Tibial artery (tissue), 4 donors: ENCODE measurements at places on chromosomes 7 and 10.

- DNase-seq, result no peak
These were observed 32.1 kb upstream of the MDFIC start for GRCh38 chr7:114889646-114890285.

DNA sequence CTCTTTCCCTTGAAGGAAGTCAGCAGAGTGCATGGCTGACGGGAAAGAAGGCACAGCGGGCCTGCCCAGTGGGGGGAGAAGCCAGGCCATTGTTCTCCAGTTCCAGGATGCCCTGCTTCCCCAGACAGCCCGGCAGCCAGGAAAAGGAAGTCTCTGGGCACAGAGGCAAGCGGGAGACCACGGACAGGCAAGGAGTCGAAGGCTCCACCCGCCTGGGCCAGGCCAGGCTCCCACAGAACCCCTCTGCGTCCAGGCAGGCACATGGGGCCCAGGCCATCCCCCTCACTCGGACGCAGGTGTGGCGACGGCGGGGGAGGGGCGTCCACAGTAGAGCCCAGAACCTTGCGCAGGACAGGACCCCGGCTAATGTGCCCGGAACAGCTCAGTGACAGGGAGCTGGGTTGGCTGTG, 8.7 kb downstream of the GPR146 start:
- peak; percentile 48 for DNase-seq

GRCh38 chr10:602391-603005, 87.0 kb downstream of the DIP2C start:
- peak; percentile 59 for DNase-seq

GRCh38 chr7:150371996-150372270, 3.3 kb downstream of the REPIN1 start:
- DNase-seq, result no peak

DNA sequence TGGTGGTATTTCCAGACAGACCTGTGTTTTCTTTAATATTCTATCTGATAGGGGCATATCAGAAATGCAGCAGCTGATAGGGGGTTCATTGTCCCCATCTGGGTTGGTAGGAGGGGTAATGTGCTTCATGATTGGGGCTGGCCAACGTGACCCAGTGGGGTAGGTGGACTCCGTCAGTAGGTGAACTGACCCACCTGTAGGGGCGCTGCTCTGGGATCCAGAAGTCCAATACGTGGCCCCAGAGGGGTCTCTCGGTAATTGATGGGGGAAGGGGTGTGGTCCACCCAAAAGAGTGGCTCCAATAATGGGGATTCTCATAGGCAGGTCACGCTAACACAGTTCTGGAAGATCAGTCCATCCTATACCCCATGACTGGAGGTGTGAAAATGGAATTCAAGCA, 112.0 kb downstream of the PRLHR start:
- no peak for DNase-seq

DNA sequence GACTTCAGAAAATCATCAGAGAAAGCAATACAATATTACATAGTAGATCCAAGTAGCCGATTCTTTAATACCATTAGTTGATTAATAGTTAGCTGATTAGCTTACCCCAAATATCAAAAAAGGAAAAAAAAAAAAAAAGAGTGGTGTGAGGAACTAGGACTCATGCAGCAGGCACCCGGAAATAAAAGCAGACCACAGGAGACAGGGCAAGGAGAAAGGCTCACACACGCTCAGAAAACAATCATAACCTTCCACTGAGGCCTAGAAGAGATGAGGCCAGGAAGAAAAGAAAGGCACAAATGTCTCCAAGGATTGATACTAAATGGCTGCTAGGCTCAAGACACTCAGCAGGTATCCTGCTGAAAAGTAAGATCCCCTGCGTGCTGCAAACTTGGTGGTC, 25.9 kb downstream of the TRDMT1 start:
- no peak for DNase-seq

DNA sequence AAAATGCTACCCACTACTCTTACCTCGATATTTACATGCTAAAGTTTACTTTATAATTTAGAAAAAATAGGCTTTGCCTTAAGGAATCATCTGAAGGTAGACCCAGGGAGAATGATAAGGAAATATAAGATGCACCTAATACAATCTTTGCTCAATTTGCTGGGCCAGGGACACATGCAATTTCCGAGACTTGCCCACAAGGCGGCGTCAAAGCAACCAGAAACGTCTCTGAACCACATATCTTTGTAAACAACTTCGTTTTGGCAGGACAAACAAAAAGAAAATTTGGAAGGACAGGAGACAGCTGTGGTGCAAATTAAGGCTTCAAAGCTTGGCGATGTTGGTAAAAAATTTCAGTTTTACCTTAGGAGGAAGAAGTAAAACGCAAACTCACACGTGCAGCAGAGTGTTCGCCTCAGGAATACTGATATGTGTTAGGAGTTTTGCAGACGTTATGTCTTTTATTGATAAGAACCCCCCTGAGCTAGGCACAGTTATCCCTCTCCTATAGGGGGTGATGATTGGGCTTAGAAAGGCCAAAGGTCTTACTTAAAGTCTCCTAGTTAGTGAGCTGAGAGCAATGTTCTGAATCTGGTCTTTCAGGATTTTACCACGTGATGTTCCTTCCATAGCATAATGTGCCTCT, 134.3 kb downstream of the PRKCQ start:
- DNase-seq, result no peak

GRCh38 chr7:4138866-4139265, 543.2 kb upstream of the FOXK1 start:
- DNase-seq, result no peak

DNA sequence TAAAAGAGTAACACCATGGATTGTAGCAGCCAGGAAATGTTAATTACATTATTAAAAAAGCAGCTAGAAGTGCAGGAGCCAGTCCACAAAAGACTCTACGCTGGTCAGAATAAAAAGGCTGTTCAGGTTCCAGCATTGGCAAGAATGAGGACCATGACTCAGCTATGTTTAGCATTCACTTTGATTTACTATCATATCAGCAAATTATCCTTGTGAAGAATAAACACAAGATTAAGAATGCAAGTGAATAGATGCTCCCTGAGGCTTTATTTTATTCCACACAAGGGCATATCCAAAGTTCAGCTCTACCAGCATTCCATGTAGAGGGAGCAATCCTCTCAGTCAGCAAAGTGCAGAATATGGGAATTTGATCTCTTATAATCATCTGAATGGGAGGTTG, 13.6 kb downstream of the DGKB start:
- no peak for DNase-seq

GRCh38 chr7:44383566-44383965, 58.2 kb upstream of the CAMK2B start:
- peak; percentile 45 for DNase-seq

GRCh38 chr7:96636342-96636860, 73.2 kb downstream of the SEM1 start:
- DNase-seq, result no peak

DNA sequence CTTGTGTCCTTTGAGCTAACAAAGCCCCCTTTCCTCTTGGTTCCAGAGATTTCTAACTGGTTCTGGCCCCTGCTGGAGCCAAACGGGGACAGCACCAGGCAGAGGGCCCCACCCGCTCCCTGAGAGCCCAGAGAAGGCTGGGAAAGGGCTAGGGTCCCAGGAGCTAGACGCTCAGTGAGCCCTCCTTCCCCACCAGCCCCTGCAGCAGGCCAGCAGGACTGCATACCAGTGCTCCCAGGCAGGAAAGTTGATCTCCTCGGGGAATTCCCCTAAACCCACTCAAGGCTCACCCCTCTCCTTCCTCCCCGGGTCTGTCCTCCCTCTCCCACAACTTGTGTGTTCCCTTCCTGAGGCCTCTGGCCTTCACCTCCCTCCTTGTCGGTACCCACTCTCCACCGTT, 47.7 kb downstream of the PAX2 start:
- DNase-seq, result no peak
